ENCODE measurements at places on chromosomes 7 and 10.

DNA sequence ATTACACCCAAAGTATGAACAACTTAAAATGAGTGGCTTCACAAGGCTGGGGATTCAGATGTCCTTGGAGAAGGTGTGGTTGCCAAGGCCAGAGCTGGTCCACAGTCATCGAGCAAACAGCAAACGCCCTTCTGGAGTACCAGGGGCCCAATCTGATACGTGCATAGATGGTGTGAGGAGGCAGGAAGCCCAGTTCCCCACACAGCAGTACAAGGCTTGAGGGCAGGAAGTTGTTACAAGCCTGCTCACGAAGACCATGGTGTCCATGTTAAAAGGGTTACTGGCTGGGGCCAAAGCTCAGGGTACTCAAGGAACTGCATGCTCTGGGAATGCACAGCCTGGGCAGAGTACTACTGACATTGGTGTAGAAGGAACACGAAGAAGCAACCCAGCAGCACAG is 4.6 kb upstream of the ANKRD26 start:
- no peak for DNase-seq

GRCh38 chr7:156612930-156613329 is 27.6 kb upstream of the RNF32 start:
- DNase-seq: no peak

DNA sequence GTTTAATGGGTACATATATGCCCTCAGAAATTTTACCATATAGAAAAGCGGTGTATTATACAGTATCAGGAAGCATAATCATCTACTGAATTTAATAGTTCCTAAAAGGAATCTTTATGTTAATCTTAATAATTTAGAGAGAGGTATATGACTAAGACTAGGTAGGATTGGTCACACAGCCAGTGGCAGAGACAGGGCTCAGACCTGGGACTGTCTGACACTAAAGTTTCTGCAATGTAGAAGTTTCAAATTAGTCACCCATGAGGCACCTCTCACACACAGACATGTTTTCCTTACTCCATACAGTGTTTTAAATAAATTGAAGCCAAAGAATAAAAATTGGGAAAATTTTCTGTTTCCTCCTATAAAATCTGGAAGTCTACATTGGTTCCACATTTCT is 72.8 kb upstream of the ADRA2A start:
- DNase-seq: no peak

DNA sequence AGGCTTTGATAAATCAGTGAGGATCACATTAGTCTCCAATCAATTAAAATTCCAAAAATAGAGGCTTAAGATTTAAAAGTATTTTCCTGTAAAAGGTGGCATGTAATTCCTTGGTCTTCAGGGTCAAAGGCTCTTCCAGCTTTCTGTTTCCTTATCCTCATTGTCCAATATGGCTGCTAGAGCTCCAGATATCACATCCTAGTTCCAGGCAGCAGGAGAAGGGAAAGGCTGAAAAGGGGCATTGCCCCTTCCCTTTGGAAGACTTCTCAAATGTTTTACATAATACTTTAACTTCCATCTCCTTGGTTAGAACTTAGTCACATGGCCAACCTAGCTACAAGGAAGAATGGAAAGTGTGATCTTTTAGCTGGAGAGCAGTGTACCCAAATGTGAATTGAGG is 39.2 kb upstream of the JAZF1 start:
- DNase-seq: no peak

- DNase-seq: no peak
Observed at GRCh38 chr10:13678101-13678843, 91.5 kb downstream of the PRPF18 start.

All from GM20000 (cell line).